SW480 (cell line): ENCODE measurements at places on chromosomes 3 and 15.

DNA sequence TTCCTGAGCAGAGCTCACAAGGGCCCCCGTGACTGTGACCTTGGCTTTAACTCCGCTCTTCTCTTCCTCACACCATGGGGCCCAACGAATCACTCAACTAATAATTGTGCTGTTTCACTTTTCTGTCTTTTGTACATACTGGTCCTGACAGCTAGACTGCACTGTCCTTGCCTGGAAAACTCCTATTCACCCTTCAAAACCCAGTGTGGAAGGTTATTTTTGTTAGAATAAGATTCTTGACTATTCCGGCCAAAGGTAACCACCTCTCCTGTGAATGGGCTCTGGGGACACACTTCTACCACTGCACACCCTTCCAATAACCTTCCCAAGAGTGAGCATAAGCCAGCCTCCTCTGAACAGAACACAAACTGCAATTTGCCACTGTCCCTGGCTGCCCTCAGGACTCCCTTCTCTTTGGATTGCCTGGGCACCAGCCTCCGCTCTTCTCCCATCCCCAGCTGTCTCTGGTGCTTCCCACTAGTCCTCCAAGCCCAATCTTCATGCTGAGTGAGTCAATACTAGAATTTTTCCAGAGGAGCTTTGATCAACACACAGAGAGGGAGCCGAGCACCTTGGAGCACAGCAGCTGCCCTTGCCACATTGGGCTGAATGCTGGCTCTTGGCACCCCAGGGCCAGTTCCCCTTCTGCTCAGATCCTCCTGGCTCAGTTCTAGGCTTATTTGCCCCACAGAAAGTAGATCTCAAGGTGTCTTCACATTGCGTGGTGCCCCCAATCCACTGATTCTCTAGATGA lies 2.1 kb downstream of the SCN5A start:
- no peak for DNase-seq

- peak; percentile 69 for DNase-seq
Measured at GRCh38 chr3:149120051-149120972, 9.1 kb upstream of the HPS3 start.

GRCh38 chr15:57290187-57290586 lies 86.1 kb upstream of the CGNL1 start:
- no peak for DNase-seq

DNA sequence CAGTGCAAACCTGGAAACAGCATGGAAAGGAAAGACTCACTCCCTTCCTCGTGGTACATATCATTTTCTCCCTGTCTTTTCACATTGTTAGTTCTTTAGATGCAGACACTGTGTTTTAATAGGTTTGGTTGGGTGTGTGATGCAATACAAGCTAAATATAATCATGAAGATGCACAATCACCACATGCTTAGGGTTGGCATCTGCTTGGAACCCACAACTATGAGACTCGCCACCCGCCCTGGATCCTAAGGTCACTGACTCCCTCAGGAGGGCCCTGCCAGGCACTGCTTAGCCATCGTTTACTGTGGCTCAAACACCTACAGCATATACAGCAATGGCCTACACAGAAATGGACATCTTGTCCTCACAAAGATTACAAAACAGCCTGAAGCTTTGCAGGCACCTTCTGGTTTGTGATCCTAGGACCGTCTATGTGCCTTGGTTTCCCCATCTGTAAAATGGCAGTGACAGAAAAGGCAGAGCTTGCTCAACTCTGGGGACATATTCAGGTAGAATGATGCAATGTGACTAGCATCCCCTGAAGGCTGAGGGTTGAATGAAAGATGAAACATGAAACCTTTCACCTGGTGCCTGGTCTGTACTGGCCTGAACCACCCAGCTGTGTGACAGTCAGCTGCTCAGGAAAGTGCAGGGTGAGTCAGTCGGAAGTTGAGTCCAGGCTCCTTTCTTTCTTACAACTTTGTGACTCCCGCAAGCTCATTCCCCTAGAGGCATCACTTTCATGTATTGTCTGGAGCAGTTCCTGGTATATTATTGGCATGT lies 123.6 kb upstream of the PFN2 start:
- peak; percentile 82 for DNase-seq

DNA sequence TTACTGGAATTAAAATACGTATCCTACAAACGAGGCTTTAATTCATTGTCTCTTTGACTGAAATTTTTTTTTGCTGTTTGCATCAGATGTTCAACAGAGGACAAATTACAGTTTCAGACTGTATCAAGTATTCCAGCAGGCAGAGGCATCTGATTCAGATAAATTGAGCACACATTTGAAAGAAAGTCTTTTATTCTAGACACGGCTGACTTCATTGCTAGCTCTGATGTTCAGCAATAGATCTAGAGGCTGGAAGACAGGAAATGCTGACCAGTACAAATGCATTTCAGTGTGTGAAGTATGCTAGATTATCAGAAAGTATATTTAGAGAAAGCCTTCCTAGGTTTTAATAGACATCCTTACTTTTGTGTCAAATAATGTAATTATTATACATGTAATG lies 472.2 kb downstream of the NLGN1 start:
- DNase-seq = no peak

DNA sequence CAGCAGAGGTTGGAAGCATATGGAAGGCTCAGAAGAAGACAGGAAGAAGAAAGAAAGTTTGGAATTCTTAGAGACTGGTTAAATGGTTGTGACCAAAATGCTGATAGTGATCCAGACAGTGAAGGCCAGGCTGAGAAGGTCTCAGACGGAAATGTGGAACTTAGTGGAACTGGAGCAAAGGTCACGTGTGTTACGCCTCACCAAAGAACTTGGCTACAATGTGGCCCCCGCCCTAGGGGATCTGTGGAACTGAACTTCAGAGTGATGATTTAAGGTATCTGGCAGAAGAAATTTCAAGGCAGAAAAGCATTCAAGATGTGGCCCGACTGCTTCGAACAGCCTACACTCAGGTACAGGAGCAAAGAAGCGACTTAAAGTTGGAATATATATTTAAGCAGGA lies 83.1 kb downstream of the MYO5A start:
- no peak for DNase-seq

GRCh38 chr15:28113394-28114113 lies 14.4 kb upstream of the OCA2 start:
- DNase-seq = no peak

DNA sequence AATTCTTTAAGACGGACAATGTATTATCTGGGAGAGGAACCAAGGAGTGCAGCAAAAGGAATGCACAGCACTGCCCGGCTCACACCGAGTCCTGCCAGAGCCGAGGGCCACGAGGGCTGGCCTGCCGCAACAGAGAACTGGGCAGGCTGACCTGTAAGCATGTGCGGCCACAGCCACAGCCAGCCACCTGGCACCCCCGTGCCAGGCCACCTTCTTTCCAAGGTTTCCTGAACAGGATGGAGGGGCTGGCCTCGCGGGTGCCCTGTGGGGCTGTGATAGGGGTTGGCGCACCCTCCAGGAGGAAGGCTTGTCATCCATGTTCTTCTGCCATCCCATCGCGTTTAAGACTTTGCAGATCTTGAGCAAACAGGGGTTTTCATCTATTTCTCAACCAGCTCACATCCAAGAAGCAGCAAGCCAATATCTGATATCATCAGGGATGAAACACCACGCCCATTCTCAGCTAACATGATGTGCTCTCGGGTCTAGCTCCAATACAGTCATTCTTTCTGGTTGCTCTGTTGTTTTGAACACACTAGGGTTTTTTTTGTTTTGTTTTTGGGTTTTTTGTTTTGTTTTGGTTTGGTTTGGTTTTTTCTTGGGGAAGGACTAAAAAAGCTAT lies 10.2 kb downstream of the CA12 start:
- DNase-seq = no peak

DNA sequence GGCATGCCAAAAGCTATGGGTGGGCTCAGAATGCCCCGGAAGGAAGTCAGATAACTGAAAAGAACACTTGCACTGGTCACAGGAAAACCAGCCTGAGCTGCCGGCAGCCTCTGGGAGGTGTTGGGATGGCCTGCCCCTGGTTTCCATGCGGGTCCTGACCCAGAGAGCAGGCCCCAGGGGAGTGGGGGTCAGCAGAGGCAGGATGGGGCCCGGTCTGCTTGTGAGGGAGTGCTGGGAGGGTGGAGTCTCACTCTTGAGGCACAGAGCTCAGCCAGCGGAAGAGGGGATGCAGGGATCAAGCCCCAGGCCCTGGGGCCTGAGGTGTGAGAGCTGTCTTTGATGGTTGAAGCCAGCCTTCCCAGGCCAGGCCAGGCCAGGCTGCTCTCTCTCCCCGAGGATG lies 2.4 kb upstream of the RPUSD3 start:
- DNase-seq = no peak

DNA sequence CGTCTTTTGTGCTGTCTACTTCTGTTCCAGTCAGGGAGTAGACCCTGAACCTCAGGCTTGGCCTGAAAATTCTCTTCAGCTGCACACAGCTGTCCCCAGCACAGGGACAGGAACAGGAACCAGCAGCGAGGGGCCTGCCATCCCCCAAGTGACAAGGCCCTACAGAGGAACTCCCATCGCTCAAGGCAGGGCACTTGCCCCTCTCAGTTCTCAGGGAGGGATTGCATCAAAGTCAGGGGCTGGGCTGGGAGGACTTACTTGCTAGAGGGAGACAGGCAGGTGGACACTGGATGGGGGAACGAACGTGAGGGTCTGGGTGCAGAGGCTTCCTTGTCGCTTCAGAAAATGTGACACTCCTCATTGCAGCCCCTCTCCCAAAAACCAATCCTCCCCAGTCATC lies 163.6 kb downstream of the CHSY1 start:
- DNase-seq = no peak

DNA sequence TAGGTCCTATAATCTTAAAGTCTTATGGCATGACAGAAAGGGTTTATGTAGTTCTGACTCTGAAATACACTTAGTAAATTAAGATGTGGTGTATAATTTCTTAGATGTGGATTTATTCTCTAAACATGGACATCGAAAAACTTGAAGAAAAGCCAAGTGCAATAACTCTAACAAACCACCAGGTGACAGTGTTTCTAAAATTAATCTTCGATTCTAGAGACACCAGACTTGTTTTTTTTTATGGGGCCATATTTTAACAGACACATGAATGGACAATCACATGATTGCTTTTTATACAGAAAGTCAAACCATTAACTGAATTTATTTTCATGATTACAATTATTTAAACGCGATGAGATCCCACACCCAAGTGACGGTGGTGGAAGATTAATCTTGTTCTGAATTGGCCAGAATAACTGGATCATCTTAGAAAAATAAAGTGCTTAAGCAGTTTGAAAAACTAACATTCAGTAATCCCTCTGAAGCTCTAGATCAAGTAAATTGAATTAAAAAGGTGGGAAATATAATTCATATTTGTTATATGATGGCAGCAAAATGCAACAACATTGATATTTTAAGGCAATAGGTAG lies 305.1 kb downstream of the LSAMP start:
- DNase-seq = peak; percentile 58

DNA sequence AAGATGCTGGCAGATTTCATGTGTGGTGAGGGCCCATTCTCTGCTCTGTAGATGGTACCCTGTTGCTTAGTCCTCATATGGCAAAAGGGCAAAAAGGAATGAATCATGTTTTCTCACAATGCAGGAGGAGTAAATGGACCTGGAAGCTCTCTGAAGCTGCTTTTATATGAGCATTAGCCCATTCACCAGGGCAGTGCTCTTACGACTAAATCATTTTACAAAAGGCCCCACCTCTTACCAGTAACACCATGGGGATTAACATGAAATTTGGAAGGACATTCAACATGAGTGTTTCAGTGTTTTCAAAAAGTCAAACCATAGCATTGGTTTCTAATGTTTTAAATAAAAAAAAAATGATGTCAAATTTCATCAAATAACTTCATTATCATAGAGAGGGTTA lies 495.7 kb upstream of the CBLB start:
- no peak for DNase-seq

- no peak for DNase-seq
Measured at GRCh38 chr3:177473184-177473583, 275.9 kb upstream of the TBL1XR1 start.

DNA sequence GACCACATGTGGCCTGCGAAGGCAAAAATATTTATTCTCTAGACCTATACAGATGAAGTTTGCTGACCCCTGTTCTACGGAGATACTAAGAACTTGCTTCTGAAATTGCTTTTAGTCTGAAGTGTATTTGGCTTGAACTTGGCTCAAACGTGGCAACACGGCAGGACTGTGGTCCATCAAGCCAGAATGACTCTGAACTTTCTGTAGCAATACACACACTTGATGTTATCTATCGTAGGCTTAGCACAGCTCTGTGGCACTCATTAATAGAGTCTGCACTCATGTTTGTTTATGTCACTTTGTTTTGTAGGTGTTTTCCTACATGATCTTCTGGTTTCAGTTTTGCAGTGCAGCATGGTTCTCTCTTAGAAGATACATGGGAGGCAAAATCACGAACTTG lies 298.1 kb downstream of the ADAMTS17 start:
- no peak for DNase-seq

DNA sequence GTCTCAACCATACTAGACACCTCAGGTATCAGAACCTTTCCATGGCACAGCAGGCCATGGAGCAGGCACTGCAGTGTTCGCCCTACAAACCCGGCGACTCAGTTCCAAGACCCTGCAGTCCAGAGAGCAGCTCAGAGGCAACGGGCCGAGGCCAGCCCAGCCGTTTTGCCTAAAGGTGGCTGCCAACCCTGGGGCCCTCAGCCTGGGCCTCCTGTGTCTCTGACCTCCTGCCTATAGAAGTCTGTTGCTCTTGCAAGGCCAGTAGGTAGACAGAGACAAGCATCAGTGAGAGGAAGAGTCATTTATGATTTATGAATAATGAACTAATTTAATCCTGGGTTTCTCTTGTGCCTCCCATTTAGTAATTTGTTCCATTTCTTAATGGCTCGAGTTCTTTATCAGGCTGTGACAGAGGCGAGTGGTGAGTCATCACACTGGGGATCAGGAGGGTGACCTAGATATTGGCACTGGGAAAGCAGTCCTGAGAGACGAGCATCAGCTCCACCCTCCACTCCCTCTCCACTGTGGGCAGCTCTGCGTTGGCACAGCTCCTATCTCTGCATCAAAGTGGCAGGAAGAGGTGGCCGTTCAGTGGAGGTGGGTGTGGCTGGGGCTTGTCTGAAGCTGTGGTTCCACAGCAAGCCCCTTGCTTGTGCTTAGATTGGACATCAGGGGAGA lies 79.8 kb downstream of the ABHD5 start:
- DNase-seq = peak; percentile 93

DNA sequence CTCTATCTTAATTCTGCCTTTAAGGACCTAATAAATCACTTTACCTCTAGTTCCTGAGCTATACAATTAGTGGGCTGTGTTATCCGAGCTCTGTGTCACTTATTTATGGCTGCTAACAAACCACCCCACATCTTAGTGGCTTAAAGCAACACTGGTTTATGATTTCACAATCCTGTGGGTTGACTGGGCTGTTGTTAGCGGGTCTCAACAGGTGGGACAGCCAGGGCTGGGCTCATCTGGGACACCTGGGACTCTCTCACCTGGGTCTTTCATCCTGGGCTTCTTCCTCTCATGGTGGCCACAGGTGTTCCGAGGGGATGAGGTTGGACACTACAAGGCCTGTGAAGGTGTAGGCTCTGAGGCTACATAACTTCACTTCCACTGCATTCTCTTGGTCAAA lies 35.8 kb upstream of the CHST2 start:
- DNase-seq = peak; percentile 40

- no peak for DNase-seq
Measured at GRCh38 chr3:25339225-25339624, 88.8 kb upstream of the RARB start.
